ENCODE measurements at places on chromosomes 2 and 18. TPM values are rescaled to one million over a fixed set of nuclear protein-coding genes. Genes with fewer than 3 reads are reported as not detected.

Gene IRS1
- total RNA-seq, result 13.0 TPM

Gene G6PC2
- total RNA-seq, result not detected

Gene INPP5D
- total RNA-seq, result 1.8 TPM

Gene LOXHD1
- not detected for total RNA-seq

DNA sequence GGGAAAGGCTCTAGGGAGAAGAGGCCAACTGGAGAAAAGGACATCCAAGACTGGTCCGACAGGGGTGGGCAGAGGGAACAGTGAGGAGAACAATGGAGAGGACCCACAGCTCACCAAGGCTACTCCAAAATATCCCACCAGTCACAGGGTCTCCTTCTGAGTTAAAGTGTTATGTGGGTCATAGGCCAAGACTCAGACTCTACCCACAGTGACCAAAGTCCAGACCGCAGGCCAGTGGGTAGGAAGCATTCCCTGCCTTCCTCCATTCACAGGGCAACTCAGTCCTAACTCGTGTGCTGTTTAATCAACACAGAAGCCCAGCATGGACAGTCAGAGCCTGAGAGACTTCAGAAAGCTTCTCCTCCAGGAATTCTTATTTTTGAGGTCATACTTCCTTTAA is 260.6 kb downstream of the SMAD2 start:
- DNase-seq, result no peak

GRCh38 chr2:73488079-73488478 is 102.4 kb downstream of the ALMS1 start:
- no peak for DNase-seq

DNA sequence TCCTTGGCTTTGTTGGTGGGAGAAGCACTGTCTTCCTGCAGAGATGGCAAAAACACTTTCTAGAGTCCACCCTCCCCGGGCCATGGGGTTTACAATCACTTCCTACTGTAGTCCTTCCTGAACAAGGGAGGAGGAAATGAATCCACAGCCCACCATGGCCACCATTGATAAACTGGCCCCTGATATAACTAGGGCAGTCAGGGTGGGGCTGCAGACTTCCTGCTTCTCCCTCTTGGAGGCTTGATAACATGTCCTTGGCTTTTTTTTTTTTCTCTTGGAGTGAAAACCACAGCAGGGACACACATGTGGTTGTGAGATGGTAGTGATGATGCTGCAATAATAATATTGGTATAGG is 437.8 kb downstream of the ZNF521 start:
- no peak for DNase-seq
